ENCODE measurements at places on chromosomes 11 and 22.
A peak's percentile ranks its signal among the peaks of the same experiment; 100 is the strongest.

- H3K4me3 ChIP-seq, result no peak overlapping the region
- no peaks in the 10 kb centered on the region for H3K4me1 ChIP-seq
- H3K36me3 ChIP-seq, result no peaks in the 10 kb centered on the region
- H3K27me3 ChIP-seq, result no peaks in the 10 kb centered on the region
- H3K27ac ChIP-seq, result no peak overlapping the region
Observed at GRCh38 chr11:83721263-83721662, 435.1 kb upstream of the CCDC90B start.

- H3K4me1 ChIP-seq, result peaks cover 6% of the 10 kb centered on the region
- no peak overlapping the region for H3K4me3 ChIP-seq
- H3K36me3 ChIP-seq, result no peaks in the 10 kb centered on the region
- H3K27ac ChIP-seq, result no peak overlapping the region
- DNase-seq, result peak; percentile 42
- peaks cover 6% of the 10 kb centered on the region for H3K27me3 ChIP-seq
Observed at GRCh38 chr11:17541330-17541885, 2.8 kb downstream of the USH1C start.

DNA sequence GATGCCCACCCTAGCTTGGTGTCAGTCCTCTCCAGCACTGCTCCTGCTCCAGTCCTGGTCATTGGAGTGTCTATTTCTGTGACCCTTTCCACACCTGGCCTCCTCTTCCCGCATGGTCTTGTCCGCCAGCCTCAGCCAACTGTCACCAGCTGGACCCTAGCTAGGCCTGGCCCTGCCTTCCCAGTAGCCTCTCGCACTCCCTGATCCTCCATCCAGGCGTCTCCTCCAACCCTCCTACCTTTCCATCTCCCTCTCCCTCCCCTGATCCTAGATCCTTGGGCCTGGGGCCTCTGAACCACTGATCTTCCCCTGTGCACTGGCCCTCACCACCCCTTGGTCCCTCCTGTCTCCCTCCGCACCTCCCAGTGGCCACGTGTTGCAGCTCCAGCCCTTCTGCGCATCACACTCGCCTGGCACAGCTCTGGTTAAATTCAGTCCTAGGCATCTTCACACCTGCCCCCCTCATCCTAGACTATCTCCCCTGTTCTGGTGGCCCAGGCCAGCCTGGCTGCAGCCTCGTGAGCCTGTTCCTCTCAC is 9.9 kb downstream of the SYNGR1 start:
- peaks cover 6% of the 10 kb centered on the region for H3K4me1 ChIP-seq
- no peak overlapping the region for H3K4me3 ChIP-seq
- no peak overlapping the region for H3K27ac ChIP-seq
- no peak for DNase-seq

- H3K4me3 ChIP-seq, result peak overlapping the region; percentile 12
- peaks cover 85% of the 10 kb centered on the region for H3K36me3 ChIP-seq
- peaks cover 47% of the 10 kb centered on the region for H3K4me1 ChIP-seq
- H3K27me3 ChIP-seq, result no peaks in the 10 kb centered on the region
- peak overlapping the region; percentile 80 for H3K27ac ChIP-seq
Observed at GRCh38 chr22:42396621-42397331, 35.4 kb downstream of the NFAM1 start.

- H3K36me3 ChIP-seq, result peaks cover 42% of the 10 kb centered on the region
- no peaks in the 10 kb centered on the region for H3K27me3 ChIP-seq
- H3K27ac ChIP-seq, result no peak overlapping the region
- H3K4me3 ChIP-seq, result no peak overlapping the region
- no peak for DNase-seq
Observed at GRCh38 chr11:34161812-34162492, 56.5 kb downstream of the NAT10 start.
